ENCODE measurements at places on chromosomes 7 and 10.
A peak's percentile ranks its signal among the peaks of the same experiment; 100 is the strongest.

DNA sequence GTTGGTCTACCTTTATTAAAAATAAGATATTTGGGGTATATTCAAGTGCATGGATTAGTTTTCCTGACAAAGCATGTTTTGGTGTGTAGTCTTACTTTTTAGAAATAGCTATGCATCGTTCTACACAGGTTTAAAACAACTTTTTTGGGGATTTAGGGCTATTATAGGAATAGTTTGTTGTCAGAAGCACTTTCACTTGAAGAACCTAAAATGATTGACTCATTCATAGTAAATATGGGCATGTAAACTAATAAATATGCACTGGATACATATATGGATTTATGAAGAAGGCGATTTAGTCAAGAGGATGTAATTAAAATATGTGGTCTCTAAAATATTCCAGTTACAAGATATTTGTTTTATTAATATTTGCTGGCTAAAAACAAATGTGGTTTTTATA, 2.0 kb downstream of the ARL4A start:
- DNase-seq: no peak

- peak; percentile 56 for DNase-seq
These were observed 730.5 kb downstream of the ZWINT start for GRCh38 chr10:55630491-55631056.

DNA sequence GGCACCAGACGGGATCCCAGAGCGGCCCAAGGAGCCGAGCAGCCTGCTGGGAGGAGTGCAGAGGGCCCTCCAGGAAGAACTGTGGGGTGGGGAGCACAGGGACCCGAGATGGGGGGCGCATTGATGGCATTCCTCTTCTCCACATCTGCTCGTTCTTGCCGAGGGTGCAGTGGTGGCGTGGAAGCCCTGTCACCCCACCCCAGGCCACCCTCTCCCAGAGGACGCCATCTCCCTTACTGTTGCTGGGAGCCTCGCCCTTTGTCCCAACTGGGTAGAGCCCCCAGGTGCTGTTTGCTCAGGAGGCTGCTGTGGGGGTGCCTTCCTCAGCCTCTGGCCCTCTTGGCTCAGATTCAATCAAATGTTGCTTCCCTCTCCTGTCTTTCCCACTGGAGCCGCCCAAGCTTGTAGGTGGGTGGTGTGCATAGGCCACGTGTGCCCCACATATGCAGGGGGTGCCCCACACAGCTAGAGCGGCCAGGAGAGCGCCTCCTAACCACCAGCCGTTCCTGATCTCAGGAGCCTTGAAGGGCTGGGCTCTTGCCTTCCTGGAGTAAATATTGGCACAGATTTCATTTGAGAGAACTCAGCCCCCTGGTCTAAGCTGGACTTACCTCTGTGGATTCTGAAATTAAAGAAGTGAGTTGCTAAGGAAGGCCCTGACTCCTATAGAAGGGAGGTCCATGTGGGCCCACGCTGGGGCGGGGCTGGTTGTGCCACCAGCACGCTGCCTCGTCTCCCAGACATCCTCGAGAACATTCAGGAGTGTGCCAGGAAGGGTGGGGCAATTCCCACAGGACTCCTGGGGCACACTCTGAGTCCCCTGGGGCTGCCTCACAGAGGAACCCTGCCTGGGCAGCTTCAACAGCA, 39.2 kb downstream of the ZNF467 start:
- DNase-seq: no peak

DNA sequence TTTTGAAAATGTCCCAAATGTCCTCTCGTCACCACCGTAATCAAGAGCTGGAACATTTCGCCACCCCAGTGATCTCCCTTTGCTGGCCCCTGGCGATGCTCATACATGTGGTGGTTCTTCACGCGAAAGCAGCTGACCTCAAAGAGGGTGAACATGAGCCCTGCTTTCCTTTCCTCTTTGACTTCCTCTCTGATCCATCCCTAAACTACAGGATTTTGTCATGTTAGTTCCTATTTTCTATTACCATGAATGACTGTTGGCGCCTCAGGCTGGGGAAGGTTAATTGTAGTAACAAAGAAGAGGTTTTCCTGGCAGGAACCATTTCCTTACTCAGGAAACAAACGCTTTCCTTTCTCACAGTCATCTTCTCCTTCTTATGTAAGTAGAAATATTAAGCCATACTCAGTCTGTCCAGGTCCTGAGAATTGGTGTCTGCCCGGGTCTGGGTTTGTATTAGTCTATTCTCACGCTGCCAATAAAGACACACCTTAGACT, 114.5 kb downstream of the INSYN2A start:
- DNase-seq: no peak

DNA sequence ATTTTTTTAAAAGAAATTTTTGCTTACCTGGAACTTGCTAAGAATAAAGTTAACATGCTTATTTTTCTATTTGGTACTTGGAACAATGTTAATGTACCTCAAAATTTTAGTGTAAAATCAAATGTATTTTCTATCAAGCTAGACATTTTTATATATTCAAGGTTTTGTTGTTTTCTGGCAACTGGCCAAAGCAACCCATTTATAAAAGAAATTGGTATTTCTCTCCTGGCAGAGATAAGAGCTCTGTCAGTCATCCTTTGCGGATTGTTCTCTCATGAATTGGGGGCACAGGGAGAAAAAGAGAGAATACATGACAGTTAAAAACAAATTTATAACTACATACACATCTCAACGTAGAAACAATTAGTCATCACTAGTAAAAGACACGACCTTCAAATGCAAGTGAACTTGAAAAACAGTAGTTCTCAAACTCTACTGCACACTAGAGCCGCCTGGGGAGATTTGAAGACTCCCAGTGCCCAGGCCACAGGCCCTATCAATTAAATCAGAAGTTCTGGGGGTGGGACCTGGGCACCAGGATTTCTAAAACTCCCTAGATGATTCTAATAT, 152.4 kb upstream of the LAMB4 start:
- DNase-seq: no peak

DNA sequence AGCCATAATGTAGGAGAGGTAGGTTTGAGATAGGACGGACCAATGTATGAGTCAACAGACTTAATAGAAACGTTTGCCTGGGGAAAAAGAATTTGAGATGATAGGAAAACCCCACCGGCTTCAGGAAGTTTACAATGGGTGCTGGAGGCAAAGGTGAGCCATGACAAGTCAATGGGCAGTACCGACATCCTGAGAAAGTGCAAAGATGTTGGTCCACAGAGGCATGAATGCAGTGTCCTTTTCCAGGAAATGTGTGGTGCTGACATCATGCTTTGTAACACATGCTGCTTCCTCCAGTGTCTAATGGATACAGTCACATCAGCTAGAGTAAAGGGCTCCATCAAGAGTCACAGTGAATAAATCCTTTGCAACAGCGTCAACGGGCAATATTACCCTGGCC, 533.6 kb downstream of the INHBA start:
- no peak for DNase-seq

GRCh38 chr7:11858622-11859302, 26.8 kb upstream of the THSD7A start:
- no peak for DNase-seq

DNA sequence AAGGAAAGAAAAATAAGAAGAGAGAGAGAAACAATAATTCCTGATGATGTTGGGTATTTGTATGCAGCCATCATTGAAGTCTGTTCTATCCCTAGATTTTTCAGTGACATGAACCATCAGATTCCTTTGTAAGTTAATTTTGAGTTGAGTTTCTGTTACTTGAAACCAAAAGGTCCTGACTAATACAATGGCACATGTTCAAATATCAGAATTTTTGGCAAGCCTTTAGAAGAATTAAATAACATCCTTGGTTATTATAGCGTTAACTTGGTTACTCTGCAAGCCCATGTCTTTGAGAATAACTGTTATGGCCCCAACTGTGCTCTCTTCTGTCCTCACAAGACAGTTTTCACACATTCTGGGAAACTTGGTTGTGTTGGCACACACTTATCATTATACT, 66.5 kb downstream of the SYPL1 start:
- DNase-seq: no peak

- no peak for DNase-seq
These were observed 24.5 kb upstream of the ELAPOR2 start for GRCh38 chr7:87083865-87084519.

DNA sequence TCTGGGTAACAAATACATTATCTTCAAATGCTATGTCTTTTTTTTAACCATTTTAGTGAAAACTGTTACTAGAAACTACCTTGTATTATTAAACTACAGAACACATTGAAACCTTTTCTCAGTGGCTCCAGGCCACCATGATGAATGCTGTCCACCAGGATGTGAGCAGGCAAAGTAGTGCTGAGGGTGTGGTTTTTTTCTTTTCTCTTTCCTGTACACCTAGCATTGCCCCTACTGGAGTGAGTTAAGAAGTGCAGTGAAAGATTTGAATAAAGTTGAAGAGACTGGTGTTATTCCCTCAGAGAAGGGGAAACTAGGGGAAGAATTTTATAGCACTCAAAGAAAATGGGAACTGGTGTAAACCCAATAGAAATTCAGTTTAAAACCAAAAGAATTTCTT, 120.0 kb upstream of the SAMD8 start:
- DNase-seq: no peak

All from right forelimb (tissue), 1 donor.